RCC 7860 (cell line): ENCODE measurements at places on chromosomes 4 and X.

GRCh38 chr4:336099-336892 is 1.3 kb upstream of the ZNF141 start:
- no peak for DNase-seq

- no peak for DNase-seq
Observed at GRCh38 chr4:57911203-57911602, 801.0 kb upstream of the IGFBP7 start.

GRCh38 chr4:116016201-116016600 is 902.8 kb upstream of the NDST4 start:
- peak; percentile 41 for DNase-seq

GRCh38 chrX:142663330-142664095 is 362.2 kb upstream of the SPANXN4 start:
- DNase-seq: no peak

DNA sequence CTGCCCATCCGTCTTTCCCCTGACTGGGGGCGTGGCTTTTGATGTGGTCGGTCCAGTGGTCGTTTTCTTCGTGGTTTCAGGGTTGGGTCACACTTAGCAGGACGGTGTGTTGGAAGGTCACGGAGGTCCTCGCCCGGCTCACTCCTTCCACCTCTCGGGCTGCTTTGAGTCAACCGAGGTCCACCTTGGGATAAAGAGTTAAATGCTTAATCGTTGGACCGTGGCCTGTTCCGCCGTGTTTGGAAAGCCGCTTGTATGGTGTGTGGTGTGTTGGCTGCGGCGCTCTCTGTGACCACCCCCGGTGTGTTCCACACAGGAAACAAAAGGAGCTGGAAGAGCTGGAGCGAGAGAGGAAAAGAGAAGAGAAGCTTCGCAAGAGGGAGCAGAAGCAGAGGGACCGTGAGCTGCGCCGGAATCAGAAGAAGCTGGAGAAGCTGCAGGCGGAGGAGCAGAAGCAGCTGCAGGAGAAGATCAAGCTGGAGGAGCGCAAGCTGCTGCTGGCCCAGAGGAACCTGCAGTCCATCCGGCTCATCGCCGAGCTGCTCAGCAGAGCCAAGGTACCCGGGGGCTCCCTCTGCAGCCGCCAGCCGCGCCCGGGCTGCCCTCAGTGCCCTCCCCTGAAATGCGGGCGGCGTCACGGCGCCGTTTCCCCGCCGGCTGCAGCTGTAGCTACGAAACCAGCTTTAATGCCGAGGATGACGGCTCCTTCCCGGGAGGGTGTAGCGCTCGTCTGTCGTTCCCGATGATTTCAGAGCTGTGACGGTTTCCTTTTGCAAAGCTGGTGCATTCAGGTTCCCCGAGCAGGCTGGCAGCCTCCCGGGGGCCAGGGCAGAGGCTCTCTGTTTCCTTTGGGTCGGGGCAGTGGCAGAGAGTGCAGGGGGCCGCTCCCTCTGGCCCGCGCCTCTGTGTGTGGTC is 7.7 kb downstream of the AKAP17A start:
- no peak for DNase-seq

GRCh38 chrX:3678328-3678727 is 35.1 kb downstream of the PRKX start:
- DNase-seq: no peak

DNA sequence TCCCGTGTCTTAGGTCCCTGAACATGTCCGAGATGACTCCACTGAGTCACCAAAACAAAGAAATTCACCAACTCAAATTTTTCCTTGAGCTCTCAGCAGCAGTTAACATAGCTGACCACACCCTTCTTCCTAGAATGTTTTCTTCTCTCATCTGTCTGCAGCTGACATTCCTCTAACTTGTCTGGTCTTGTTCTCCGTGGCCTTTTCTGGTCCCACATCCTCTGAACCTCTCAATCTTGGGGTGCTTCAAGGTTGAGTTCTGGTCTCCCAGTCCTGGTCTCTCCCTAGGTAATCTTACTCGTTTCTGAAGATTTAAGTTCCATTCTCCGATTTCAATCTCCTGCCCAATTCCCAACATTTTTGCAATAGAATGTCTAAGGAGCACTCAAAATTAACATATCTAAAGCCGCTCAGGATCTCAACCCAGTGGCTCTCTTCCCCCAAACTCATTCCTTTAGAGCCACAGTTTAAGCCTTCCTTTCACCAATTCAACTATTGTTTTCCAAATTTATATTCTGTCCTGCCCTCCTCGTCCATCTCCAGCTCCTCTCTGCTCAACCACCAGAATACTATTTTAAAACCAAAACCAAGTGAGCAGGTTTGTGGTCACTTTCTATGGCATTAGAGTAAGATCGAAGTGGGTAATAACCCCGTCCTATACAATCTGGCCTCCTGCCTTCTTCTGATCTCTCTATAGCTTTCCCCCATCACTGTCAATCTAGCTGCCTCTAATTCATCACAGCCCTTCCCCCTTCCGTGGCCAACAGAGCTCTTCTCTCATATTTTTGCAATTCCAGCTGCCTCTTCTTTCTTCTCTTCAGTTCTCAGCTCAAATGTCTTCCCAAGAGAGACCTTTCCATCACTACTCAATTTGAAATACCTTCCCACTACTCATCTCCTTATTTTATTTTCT is 1.2 kb downstream of the TRIML2 start:
- DNase-seq: no peak

DNA sequence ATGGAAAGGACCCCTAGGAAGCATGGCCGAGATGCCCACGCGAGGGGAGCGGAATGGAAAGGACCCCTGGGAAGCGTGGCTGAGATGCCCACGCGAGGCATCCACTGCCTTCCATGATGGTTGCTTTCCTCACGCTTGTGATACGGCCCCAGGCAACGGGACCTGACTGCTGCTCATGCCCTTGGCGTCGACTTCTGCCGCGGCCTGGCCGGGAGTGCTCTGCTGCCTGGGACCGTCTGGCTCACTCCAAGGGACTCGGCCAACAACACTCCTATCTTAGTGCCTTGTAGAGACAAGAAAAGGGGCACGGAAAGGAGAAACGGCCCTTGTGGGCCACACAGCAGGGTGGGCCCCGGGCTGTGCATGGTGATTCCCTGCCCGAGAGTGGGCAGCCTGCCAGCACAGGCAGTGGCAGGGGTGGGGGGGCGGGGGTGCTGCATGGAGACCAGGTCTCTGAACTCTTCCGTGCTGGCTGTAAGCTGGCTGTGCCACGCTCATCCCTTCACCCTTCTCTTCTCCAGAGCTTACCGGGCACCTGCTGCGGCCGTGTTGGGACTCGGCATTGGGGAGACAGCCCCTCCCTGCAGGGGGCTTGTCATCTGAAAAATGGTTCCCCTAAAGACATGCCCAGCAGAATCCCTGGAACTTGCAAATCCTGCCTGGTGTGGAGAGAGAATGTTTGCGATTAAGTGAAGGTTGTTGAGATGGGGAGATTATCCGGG is 38.6 kb upstream of the HMX1 start:
- no peak for DNase-seq

DNA sequence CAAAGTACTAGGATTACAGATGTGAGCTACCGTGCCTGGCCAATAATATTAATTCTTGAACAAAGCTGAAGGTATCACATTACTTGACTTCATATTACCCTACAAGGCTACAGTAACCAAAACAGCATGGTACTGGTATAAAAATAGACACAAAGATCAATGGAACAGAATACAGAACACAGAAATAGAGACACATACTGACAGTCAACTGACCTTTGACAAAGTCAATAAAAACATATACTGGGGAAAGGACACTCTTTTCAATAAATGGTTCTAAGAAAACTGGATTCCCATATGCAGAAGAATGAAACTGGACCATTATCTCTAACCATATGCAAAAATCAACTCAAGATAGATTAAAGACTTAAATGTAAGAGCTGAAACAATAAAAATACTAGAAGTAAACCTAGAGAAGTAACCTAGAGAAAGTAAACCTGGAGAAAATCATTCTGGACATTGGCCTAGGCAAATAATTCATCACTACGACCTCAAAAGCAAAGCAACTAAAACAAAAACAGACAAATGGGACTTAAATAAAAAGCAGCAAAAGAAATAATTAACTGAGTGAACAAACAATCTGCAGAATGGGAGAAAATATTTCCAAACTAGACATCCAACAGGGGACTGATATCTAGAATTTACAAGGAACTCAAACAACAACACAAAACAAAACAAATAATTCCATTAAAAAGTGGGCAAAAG is 156.6 kb downstream of the FGF16 start:
- no peak for DNase-seq

DNA sequence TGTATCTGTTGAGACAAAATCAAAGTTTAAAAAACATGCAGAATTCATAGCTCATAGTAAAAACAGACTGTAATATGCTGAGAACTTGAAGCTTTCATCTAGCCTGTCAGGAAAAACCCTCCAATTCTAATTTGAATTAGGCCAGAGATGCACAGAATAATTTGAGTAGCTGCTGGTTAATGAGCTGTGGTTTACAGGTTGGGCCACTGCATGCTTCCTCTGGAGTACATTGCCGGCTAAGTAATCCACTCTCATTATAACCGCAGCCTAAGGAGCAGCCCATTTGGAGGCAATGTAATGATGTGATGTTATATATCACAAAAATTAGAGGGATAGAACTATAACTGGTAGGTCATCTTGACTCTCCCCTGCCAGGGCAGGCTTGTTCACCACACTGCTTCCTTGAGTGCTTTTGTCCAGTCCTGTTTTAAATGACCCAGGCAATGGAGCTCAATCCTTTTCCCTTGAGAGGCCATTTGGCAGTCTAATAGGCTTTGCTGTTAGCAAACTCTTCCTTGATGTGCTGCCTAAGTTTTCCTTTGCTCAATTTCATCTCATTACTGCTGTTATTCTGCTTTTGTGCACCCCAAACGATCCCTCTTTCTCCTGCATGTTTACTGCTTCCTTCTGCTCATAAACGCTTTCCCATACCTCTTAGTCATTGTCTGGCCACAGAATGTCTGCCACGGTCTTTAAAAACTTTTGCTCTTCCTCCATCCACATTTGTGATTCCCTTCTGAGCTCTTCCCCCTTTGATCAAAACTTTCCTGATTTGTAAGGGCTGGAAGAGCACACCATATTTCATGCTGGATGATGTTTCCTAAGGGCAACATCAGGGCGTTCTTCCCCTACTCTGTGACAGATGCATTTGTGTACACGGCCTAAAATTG is 230.9 kb downstream of the C4orf33 start:
- no peak for DNase-seq

DNA sequence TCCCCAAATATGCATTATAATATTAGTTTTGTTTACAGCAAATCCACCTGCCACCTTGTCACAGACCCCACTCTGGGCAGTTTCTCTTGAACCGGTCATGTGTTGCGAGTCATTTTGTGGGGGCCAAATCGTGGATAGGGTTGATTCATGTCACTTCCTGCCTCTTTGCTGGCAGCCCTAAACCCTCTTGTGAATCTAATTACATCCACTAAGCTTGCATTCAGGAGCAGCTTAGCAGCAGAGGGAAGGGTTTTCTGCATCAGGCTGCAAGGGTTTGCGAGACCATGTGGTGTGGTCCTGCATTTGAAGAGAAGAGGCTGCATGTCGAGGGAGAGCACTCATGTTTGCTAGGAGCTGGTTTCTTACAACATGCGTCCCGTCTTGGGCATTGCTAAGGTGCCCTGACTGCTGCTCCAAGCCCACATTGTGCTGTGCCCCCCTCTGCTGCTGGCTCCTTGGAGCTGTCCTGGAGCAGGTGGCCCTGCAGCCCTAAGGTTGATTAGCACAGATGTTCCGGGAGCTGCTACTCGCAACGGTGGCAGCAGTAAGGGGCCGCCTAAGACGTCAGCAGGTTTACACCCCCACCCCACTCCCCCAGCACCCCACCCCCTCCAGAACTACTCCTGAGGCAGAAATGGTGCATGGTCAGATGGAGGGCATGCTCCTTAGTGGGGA is 88.9 kb upstream of the CLDN34 start:
- no peak for DNase-seq

GRCh38 chr4:31237233-31237632 is 517.1 kb downstream of the PCDH7 start:
- DNase-seq: no peak

DNA sequence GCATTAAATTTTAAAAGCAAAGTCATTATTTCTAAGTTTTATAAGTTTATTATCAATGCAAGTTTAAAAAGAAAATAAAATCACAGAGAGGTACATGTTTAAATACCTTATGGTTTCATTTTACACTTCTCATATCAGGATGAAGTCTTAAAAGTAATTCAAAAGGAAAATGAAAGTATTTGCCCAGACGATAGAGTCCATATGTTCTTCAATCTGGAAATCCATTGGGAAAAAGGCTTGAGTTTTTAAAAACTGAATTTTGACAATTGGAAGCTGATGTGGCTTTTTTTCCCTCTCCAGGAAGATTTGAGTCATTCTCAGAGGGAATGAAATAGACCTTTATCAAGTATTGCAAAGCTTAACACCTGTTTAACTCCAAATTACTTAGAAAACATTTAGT is 37.1 kb downstream of the MAB21L2 start:
- no peak for DNase-seq

DNA sequence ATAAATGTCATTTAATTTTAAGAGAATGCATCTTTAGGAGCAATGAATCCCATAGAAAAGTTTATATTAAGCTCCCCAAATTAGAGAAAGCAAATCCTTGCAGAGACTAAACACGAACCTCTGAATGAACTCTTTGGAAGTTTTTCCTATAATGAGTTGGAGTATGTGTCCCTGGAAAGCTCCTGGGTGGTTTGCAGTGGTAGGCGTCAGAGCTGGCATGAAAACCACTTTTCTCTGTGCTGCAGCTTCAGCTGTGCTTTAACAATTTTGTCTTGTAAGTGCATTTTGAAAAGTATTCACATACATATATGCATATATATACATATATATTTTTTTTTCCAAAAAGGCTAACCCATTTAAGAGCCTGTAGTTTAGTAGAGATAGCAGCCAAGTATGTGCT is 148.7 kb upstream of the TBC1D9 start:
- no peak for DNase-seq

- DNase-seq: no peak
Observed at GRCh38 chr4:28488021-28488420, 1627.4 kb downstream of the STIM2 start.

DNA sequence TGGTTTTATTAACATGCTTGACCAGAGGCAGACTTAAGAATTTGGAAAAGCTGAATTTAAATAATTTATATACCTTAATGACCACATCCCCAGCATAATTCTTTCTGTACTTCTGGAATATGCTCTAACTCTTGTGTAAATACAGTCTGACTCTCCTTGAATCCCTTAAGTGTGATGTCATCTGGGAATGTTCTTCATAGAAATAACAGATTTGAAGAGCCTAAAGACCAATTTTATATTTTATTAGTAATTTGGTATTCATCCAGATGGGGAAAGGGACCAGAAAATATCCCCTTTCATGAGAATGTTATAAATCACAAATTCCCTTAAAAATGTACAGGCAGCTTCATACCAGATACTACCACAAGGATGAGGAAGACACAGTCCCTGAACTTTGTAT is 58.3 kb downstream of the KCNIP4 start:
- no peak for DNase-seq
